ENCODE measurements at places on chromosomes 2 and 18.

DNA sequence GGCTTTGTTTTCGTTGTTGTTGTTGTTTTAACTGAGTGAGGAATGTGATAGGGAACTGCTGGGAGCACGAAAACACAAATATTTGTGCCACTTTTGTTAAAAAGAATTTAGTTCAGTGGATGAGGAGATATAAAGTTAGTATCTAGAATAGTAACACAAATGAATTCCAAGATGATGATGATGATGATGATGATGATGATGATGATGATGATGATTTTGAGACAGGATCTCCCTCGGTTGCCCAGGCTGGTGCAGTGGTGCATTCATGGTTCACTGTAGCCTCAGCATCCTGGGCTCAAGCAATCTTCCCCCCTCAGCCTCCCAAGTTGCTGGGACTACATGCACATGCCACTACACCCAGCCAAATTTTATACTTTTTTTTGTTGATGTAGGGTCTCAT, 223.7 kb downstream of the DSEL start:
- DNase-seq: no peak

GRCh38 chr2:41955316-41956043, 92.3 kb upstream of the PKDCC start:
- DNase-seq: no peak

DNA sequence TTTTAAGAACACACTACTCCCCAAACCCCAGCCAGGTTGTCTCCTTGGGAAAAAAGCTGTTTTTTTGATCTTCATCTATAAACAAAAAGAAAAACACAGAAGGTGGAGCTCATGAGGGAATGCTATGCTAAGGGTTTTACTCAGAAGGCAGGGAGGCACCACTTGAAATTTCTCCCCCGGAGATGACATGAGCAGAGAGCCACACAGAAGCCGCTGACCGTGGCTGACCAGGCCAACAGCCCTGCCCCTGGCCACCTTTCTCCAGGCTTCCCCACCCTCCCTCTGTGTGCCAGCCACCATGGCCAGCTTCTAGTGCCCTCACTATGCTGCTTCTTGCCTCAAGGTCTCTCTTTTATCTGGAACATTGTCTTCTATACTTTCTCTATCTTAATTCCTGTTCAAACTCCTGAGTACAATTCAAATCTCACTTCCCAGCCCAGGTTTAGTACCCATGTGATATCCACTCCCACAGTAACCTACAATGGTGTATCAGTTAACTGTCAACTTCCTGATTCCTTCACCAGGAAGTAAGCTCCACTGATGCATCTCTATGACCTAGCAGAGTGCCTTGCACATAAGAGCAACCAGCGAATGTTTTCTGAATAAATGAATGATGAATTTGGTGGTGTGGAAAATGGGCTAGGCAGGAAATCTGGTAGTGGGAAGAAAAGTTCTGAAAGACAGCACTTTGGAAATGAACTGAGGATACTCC, 15.3 kb downstream of the LAPTM4A start:
- DNase-seq: no peak

DNA sequence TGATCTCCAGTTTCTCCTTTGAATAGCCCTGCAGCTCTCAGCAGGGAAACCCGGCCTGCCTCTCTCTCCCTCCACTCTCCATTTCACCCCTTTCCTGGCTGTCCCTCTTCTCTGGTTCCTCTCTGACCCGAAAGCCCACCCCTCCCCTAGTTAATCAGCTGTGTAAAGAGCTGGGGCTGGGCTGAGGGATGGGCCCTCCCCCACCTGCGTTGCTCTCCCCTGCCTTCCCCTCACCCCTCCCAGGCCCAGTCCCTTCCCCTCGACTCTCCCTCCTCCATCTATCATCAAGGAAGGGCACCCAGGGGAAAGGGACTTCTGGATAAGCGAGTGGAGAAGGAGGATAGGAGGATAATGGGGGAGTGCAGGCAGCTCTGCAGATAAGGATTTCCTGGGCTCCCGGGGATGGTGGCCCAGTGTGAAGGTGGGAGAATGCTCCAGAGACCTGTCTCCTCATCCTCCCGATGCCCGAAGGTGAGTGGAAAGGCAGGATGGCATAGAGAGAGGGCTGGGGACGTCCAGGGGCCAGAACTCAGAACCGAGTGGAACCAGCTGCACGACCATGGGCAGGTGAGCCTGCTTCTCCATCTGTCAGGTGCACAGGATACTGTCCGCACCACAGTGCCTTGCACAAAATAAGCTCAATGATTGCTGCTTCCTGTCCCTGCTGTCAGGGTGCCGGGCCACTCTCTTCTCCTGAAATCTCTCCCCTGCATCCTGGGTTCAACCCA, 12.0 kb downstream of the SLC30A3 start:
- no peak for DNase-seq

- no peak for DNase-seq
Observed at GRCh38 chr2:6073191-6074088, 381.3 kb downstream of the SOX11 start.

DNA sequence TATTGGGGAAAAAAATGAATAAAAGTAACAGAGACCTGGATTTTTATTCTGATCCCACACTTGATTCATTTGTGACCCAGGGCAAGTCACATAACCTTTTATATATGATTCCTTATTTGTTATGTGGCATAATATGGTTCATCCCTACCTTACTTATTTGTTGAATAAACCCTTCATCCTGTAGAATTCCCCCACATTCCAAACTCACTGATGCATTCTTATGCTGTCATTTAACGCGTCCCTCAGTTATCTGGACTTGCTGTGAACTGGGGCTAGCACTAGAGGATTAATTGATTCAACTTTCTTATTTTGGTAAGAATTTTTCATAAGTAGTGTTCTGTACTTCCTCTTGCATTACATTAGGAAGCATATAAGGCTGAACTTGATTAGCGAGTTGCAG, 384.7 kb upstream of the RAB12 start:
- no peak for DNase-seq

DNA sequence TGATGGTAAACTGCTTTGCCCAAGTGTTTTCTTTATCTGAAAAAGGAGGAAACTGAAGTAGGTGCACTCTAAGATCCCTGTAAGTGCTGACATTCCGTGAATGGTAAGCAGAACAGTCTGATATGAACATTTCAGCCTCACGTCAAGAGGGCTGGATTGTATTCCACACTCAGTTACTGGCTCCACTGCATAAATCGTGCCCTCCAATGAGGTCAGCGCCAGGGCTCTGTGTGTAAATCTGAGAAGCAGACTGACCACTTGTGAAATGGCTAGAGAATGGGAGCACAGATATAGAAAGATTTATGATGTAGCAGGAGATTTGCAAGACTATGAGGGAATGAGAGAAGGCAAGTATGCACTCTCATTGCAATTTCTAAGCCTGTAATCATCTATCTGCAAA, 153.0 kb downstream of the ICOS start:
- no peak for DNase-seq

- no peak for DNase-seq
Observed at GRCh38 chr18:48066225-48066652, 135.8 kb upstream of the SMAD2 start.

GRCh38 chr18:34740101-34740500, 30.0 kb downstream of the DTNA start:
- no peak for DNase-seq

GRCh38 chr2:4938206-4938605, 754.0 kb upstream of the SOX11 start:
- no peak for DNase-seq

DNA sequence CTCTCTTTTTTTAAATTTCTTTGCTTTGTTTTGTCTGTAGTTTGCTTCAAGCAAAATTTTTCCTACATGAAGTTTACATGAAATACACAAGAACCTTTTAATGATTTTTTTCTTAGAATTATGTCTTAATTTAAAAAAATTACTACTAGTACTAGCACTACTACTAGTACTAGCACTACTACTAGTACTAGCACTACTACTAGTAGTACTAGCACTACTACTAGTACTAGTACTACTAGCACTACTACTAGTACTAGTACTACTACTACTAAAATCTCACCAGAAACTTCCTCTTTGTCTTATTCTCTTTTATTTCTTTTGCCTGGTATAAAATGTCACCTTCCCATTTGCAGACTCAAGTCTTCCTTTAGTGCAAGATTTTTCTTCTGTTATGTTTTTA, 71.1 kb downstream of the PTH2R start:
- DNase-seq: no peak

DNA sequence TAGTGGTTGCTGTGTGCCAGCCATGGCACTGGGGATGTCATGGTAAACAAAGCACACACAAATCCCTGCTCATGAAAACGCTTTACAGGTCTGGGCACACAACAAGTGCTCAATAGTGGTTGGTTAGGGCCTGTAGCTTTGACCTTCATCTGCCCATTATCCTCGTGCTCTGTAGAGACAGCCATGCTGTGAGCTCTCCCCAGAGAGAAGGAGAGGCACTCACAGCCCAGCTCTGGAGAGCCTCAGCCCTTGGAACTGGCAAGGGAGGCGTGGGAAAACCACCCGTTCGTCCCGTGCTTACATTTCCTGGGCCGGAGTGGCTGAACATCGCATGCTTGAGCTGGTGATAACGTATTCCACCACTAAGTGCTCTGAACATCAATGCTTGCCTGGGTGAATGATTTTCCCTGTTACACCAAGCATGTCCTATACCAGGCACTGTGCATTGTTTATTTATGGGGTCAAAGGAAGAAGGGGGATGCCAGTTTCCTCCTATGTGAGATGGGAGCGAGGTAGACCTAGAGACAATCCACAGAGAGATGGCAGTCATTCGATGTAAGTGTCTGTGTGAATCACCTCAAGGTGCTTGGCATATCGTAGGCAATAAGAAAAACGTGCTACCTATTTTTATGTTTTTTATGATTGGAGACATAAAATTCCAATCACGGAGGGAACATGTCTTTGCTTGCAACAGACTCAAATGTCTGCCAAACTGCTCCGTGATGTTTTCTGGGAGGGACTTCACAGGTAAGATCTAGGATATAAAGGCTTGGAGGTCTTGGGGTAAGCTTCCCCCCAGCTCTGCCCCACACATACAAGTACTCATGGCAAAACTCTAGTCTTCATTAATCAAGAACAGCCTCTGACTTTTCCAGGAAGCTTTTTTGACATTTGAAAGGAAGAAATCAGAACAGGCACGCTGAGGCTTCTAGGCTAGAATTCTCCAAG, 75.5 kb downstream of the DDX1 start:
- DNase-seq: no peak

DNA sequence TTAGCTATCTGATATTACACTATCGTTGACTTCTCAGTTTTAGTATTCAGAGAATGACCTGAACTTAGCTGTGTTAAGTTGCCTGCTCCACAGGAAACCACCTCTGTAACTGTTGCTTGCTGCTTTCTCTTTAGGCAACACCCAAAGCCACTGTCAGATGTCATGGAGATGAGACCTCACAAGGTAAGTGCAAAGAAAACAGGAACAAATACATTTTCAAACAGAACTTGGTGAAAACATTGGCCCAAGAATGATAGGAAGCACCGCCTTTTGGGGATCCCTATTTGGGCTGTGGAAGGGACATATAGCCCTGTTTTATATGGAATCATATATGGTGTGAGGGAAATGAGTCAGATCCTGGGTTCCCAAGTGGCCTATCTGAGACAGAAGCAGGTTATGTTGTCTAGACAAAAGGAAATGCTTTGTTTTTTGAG, 143.4 kb downstream of the UBE2E3 start:
- DNase-seq: peak; percentile 22
